ENCODE measurements at places on chromosomes 4 and X.

DNA sequence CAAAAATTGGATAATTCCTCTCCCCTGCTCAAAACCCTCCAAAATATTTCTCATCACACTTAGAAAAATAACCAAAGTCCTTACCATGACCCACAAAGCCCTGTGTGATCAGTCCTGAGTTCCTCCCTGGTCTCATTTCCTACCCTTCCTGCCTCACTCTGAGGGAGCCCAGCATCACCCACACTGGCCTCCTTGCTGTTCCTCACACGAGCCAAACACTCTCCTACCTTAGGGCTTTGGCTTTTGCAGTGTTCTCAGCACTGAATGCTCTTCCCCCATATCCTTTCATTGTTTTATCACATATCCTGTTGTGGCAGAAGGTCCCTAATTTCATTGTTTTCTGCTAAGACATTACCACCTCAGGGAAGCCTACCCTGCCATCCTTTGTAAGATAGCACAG, 12.2 kb downstream of the MGAT4D start:
- DNase-seq = no peak

DNA sequence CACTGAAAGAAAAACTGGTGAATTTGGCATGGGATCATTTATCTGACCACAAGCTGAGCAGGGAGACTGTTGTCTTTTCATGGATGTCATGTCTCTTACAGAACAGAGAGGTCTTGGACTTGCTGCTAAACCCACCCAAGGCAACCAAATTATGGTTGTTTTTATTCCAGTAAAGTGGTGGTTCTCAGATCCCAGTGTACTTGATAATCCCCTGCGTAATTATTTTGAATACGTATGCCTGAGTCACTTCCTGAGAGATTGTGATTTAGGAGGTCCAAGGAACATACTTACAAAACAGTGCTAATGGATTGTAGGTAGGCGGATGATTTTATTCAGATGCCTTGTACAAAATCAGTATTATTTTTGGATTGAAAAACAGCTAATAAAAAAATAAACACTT, 585.6 kb downstream of the IL1RAPL1 start:
- no peak for DNase-seq

GRCh38 chr4:85617202-85617601, 142.3 kb downstream of the ARHGAP24 start:
- no peak for DNase-seq

DNA sequence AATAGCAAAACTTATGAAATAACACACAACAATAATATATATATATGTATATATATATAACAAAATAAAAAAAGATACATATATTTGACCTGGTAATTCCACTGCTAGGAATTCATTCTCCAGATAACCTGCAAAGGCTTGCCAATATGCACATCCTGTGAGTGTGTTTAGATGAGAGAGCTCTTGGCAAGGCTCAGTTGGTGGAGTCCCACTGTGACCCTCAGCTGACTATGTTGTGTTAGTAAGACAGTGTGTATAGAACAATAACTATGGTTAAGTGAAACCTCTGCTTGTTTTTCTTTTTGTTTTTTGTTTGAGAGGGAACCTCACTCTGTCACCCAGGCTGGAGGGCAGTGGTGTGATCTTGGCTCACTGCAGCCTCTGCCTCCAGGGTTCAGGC, 39.5 kb upstream of the RBMX start:
- DNase-seq = no peak

- no peak for DNase-seq
These were observed 191.7 kb downstream of the TLL1 start for GRCh38 chr4:166064721-166065120.

DNA sequence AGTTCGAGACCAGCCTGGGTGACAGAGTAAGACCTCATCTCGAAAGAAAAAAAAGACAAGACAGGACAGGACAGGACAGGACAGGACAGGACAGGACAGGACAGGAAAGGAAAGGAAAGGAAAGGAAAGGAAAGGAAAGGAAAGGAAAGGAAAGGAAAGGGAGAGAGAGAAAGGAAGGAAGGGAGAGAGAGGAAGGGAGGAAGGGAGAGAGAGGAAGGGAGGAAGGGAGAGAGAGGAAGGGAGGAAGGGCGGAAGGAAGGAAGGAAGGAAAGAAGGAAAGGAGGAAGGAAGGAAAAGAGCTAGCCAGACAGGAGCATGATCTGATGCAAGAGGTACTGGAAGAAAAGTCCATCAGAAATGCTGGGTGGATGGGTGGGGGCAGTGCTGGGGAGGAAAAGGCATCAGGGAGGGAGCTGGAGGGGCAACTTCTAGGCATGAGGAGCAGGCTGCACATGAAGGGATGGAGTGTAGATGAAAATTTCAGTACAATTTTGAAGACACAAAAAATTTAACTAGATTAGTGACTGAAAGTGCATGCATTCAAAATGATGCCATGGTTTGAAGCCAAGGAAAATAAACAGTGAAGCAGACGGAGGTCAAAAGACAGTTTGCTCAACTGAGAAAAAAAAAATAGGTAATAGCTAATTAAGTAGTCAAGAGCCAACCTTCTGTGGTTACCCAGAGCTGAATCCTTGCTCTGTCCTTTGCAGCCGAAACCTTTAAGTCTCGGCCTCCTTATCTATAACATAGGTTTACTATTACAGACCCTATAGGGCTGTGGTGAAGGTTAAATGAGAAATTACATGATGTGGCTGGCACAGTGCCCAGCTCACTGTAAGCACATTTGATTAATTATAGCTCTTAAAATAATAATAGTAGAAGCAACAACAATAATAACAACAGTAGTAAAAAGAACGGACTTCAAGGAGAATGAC, 59.9 kb downstream of the ZNF827 start:
- DNase-seq = no peak

DNA sequence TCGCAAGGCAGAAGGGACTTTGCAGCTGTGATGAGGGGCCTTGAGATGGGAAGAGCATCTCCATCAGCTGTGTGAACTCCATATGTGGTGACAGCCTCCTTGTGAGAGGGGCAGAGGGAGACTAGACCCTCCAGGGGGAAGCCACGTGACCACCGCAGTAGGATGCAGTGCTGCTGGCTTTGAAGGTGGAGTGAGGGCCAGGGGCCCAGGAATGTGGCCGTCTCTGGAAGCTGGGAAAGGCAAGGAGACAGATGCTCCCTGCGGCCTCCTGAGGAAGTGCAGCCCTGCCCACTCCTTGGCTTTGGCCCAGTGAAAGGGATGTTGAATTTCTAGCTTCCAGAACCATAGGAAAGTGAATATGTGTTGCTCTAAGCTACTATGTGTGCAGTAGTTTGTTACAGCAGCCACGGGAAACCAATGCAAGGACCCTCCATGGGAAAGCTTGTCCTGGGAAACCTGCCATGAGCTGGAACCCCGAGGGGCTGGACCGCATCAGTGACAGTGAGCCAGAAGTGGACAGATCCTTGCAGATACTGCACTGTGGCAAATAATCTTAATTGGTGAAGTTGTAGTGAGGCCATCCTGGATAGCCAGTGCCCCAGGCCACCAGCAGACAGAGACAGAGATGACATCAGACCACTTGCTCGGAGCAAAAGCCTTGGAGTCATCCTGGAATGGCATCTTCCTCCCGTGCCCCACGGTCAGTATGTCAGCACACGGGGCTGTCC, 35.4 kb upstream of the SORCS2 start:
- DNase-seq = no peak

GRCh38 chr4:184755278-184755677, 21.4 kb upstream of the CENPU start:
- DNase-seq = no peak

GRCh38 chr4:65019775-65020174, 610.5 kb upstream of the TECRL start:
- DNase-seq = no peak

DNA sequence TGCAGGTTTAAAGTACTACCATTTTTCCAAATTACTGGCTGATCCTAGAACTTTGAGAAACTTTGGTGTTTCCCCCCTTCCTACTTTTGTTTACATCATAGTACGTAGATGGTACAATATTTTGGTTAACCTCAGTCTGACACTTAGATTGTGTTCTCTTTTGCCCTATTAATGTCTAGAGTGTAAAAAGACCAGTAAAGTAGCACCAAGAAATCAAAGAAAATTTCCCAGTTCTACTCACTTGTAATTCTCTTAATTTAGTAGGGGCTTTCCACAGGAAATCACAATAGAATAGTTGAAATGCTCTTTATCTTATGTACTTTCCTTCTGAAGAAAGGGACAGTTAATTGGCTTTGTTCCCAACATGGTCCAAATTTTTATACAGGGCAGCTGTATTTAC, 51.6 kb downstream of the NFKB1 start:
- DNase-seq = no peak

- DNase-seq = no peak
These were observed 1646.6 kb upstream of the PCDH7 start for GRCh38 chr4:29073571-29073970.

GRCh38 chrX:55490974-55491373, 1.3 kb upstream of the USP51 start:
- no peak for DNase-seq

GRCh38 chr4:22485737-22486136, 30.1 kb downstream of the ADGRA3 start:
- DNase-seq = no peak

DNA sequence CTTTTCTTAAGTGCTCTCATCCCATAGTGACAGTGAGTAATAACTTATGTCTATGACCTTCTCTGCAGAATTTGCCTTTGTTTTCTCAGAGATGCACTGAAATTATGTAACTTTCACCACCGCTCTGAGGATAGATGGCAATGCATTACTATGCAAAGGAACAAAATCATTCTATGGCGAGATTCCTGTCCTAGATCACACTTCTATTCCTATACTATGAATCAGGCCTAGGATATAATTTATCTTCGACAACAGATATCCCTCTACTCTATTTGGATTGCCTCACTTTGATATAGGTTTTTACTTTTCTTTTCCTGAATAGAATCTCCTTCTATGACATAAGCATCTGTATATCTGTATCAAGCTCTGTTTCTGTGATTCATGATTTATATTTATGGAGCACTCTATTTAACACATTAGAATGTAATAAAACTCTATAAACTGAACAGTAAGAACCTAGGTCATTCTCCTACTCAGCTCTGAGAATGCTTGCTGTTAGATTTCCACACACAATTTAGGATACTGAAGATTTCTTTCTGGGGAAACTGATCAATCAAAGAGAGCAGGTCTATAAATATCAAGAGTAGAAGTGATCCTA, 1082.3 kb upstream of the ADGRL3 start:
- DNase-seq = no peak

DNA sequence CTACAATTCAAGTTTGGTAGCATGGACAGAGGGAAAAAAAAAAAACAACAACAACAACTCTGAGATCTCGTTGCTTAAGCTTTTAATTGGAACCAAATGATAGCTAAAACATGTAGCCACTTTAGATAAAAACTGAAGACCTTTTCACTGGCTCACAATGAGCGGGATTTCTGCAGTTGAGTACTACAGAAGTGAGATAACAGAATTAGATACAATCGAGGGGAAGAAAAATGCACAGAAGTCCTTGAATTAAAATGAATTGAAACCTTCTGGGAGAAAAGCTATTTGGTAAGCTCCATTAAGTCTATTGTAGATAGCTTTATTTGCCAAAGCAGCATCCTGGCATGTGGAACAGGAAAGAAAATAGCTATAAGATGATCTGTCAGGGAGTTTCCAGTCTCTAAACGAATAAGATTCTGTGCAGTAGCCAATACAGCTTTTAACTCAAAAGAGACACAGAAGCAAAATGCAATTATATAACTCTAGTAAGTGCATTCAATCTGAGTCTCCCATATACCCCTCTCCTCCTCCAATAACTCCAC, 248.5 kb downstream of the ENOX2 start:
- DNase-seq = no peak

GRCh38 chr4:138665851-138666250, 349.7 kb upstream of the NOCT start:
- no peak for DNase-seq

- DNase-seq = no peak
These were observed 47.1 kb downstream of the ARHGAP10 start for GRCh38 chr4:147778942-147779341.

GRCh38 chr4:186725469-186726425, 2.1 kb upstream of the FAT1 start:
- no peak for DNase-seq

DNA sequence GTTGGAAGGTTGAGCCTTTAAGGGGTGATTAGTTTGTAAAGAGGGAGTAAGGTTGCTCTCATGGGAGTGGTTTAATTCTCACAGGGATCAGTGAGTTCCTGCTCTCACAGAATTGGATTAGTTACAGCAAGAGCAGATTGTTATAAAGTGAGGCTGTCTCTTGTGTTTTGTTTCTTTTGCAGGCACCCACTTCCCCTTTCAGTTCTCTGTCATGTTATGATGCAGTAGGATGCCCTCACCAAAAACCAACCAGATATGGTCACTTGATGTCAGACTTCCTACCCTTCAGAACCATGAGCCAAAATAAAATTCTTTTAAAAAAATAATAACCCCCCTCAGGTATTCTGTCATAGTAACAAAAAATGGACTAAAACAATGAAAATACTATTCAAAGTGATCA, 19.9 kb upstream of the IGSF1 start:
- DNase-seq = no peak

DNA sequence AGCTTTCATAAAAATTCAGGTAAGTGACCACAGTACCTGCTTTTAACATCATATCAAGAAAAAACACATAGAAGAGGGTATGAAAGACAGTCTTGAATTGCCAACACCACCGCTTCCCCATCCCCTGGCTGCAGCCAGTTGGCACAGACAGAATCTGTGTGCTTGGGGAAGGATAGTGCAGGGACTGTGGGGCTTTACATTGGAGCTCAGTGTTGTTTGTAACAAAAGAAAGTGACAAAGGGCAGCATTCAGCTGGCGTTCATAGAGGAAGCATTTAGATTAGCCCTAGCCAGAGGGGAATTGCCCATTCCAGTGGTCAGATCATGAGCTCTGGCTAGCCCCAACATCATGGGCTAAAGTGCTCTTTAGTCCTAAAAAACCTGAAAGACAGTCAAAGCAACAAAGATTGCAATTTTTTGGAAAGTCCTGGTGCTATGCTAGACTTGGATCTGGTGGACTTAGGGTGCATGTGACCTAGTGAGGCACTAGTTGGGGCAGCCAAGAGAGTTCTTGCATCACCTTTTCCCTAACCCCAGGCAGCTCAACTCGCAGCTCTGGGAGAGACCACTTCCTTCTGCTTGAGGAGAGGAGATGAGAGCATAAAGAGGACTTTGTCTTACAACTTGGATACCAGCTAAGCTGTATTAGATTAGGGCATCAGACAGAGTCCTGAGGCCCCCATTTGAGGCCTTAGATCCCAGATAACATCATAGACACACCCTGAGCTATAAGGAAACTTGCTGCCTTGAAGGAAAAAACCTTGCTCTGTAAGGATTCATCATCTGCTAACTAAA, 1602.4 kb upstream of the ADGRL3 start:
- DNase-seq = no peak

DNA sequence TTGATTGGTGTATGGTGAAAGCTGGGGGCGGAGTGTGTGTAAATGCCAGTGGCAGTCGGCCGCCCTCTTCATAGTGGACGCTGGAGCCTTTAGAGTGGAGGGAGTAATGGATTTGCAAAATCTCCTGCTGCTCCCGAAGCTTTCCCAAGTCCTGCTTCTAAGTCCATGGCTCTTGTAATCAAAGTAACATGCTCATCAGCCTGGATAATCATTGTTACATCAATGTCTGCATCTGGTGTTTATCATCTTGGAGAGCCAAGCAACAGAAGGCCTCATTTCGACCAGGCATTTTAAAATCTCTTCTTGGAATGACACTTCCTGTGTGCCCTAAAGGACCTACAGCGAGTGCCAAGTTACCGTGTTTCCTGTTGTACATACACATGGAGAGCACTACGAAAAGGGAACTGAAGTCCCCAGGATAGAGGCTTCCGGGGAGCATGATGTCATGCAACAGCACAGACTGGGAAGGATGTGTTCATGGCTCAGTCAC, 32.2 kb downstream of the UNC5C start:
- no peak for DNase-seq

GRCh38 chr4:133143775-133144430, 5.2 kb upstream of the PCDH10 start:
- DNase-seq = no peak

- no peak for DNase-seq
These were observed 4.3 kb downstream of the TMPRSS11E start for GRCh38 chr4:68451246-68452211.

Measured in activated effector memory CD4-positive, alpha-beta T cell treated with Interleukin-2 at 50 U/mL for 16 hours (primary cell).